Activated T-helper 1 cell treated with anti-CD3 and anti-CD28 coated beads, Interleukin-2, amount 50 U/mL, for 16 hours (primary cell): ENCODE measurements at places on chromosomes 12 and 14.
A peak's percentile ranks its signal among the peaks of the same experiment; 100 is the strongest.

- DNase-seq = no peak
Measured at GRCh38 chr12:104733717-104734175, 224.3 kb downstream of the SLC41A2 start.

GRCh38 chr12:46442738-46443137, 70.2 kb upstream of the SLC38A2 start:
- DNase-seq = no peak

GRCh38 chr14:95518045-95518751, 1.7 kb upstream of the SYNE3 start:
- no peak for DNase-seq

- DNase-seq = no peak
Measured at GRCh38 chr12:44403185-44403584, 472.9 kb downstream of the NELL2 start.

DNA sequence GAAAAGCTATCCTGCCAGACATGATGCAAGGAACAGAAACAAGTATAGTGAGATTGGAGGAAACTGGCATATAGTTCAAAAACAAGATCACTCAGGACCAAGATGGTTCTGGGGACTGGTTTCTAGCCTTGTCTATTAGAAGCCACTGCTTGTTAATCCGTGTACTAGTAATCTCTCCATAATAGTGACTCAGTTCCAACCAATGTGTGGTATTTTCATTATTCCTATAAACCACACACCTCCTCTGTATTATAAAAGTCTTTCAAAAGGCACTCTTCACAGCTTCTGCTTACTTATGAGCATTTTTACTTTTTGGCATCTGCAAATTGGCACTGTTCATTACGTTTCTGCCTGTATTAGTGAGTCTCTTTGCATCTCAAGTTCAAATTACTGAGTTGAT, 140.3 kb downstream of the SLC6A15 start:
- DNase-seq = no peak

DNA sequence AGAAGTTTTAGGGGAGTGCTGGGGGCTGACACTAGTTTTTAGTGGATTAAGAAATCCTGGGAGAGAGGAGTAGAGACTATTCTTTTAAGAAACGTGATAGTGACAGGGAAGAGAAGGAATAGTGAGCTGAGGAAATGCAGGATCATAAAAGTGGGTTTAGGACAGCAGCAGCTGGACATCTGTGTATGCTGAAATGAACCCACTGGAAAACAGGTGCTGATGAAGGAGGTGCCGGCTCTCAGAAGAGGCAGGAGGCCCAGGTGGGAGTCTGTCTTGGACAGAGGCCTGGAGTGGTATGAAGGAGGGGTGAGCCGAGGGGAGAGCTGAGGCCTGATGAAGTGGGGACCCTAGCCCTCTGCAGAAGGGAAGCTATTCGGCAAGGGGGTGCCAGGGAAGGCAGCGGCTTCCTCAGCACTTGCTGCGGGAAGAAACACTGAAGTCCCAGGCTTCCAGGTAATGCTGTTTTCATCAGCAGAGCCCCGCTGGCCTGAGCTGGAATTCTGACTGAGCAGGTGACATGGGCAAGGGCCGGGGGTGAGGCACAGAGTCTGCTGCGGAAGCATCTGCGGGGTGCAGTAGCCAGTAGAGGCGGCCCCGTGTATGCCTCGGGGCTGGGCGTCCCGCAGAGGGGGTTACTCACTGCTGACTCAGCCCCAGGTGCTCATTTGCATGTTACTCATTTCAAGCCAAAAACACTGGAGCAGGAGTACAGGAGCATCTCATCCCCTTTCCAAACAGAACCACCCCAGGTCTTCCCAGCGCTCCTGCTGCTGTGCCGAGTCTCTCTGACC, 89.7 kb downstream of the TMCC3 start:
- DNase-seq = no peak

DNA sequence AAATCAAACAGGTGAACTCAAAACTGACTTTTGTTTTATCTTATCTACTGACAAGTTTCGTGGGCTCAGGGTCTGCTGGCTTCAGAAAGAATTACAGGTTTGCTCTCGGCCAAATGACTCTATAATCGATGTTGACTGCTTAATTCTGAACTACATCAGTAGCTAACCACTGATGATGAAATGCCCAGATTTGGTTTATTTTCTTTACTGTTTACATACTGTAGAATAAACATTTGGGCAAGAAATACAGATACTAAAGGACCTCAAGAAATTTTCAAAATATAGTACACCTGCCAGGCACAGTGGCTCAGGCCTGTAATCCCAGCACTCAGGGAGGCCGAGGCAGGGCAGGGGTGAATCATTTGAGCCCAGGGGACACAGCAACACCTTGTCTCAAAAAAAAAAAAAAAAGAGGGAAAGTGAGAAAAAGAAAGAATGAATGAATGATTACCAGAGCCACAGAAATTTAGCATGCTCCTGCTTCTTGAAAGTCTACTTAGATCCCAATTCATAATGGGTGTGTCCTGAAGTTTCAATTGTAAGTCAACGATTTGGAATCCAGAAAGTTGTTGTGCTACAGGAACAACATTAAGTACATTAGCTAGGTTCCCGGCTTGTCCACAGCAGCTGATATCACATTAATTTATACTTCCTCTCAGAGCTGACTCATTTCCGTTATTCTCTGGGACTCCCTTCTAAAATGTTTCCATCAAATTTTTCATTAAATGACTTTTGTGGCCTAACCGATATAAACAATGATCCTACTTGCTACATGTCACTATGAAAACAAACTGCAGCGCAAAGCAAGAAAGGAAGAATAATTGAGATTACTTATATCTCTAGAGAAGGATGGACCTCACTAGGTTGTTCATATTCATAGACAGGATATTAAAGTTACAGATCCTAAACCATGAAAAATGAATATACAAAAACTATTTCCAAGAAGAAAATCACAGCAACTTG, 134.3 kb downstream of the MED13L start:
- DNase-seq = no peak

DNA sequence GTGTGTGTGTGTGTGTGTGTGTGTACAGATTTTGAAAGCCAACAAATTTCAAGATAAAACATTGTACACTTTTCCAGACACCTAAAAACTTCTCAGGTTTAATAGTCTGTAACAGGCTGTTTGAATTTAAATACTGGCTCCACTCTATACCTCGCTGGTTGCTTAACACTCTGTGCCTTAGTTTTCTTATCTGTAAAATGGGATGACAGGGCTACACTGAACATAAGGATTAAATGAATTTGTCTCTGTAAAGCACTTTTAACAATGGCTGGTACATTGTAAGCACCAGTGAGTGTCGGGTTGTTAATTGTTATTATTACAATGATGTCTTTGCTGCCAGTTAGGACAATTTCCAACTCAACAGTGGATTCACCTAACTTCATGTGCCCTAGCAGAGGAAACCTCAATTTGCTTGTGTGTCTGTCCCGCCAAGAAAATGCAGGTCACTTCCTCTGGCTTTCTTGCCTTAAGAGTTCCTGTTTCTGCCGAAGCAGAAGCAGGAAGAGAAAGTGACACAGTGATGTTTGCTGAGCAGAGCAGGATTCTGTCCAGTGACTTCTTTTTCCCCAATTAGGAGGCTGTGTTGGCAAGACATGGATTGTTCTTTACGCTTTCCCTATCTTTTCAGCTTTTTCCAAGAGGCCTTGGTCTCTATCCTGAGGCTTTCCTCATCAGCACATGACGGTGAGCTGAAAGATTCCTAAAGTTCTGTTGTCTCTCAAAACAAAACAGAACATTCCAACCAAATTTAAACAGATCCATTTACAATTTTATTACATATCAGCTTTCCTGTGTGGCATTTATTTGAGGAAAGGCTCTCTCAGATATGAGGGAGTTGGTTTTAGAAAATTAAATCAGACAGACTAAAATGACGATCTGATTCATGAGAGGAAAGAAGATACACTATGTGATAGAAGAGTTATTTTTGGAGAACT, 154.1 kb upstream of the ATP2B1 start:
- DNase-seq = no peak

GRCh38 chr12:94162108-94162507, 13.7 kb downstream of the PLXNC1 start:
- no peak for DNase-seq

GRCh38 chr12:91609283-91609682, 426.7 kb upstream of the DCN start:
- no peak for DNase-seq

DNA sequence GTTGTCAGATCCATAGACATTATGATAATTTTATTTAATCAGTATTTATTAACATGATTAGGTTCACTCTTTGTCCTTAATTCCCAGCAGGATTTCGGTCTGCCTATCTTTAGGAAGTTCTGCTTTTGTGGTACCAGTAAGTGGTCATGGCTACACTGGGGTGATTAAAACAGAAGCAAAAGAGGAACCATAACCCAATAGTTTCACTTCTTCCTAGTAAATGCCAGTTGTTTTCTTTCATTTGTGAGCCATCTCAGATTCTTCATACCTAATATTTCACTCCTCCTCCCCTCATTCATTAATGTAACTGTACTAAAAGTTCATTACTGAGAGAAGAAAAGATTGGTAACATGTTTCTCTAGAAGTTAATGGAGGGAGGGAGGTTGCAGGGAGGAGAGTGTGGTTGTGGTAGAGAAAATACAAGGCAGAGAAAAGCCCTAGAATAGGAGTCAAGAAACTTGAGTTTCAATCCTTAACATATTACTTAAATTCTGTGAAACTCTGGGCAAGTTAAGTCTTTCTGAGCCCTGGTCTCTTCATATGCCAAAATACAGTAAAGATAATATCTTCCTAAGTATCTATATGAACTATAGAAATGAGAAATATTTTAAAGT, 101.2 kb downstream of the PEBP1 start:
- no peak for DNase-seq

DNA sequence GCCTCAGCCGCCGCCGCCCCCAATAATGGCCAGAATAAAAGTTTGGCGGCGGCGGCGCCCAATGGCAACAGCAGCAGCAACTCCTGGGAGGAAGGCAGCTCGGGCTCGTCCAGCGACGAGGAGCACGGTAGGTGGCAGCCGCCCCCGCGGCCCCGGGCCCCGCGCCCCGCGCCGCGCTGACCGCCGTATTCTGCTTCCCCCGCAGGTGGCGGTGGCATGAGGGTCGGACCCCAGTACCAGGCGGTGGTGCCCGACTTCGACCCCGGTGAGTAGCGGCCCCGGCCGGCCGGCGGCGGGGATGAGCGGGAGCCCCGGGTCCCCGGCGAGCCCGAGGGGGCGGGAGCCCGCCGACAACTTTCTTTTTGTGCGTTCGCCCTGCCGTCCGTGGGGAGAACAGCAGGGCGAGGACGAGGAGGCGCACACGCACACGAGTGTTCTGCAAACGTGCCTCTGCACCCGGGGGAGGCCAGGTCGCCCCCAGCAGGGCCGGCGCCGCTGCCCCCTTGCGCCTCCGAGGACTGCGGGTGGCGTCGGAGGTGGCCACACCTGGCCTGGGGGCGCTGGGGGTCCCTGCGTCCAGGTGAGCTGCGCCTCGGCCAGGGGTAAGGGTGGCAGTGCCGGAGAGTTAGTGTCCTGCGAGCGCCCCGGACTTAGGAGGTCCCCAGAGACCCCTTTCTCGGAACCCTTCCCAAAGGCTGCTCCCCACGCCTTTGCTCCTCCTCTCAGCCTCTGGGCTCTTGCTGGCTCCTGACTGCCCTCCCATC, 794 bp downstream of the RCOR1 start:
- DNase-seq = peak; percentile 23

- no peak for DNase-seq
Measured at GRCh38 chr14:103696466-103697071, 18.7 kb downstream of the XRCC3 start.

DNA sequence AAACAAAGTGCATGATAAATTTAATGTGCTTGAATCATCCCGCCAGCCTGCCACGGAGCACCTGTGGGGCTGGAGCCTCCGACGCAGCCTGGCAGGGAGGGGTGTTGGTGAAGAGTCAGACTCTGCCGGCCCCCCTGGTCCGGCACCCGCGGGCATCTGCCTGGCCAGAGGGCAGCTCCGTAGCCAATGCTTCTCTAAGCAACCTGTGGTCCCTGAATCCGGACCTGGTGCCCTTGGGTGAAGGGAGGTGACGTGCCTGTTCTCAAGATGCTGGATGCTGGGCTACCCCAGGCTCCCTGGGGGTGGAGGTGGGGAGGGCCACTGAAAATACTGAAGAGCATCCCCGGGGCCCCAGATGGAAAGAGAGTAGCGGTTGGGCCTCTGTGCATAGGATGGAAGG, 158.6 kb upstream of the C14orf180 start:
- no peak for DNase-seq

DNA sequence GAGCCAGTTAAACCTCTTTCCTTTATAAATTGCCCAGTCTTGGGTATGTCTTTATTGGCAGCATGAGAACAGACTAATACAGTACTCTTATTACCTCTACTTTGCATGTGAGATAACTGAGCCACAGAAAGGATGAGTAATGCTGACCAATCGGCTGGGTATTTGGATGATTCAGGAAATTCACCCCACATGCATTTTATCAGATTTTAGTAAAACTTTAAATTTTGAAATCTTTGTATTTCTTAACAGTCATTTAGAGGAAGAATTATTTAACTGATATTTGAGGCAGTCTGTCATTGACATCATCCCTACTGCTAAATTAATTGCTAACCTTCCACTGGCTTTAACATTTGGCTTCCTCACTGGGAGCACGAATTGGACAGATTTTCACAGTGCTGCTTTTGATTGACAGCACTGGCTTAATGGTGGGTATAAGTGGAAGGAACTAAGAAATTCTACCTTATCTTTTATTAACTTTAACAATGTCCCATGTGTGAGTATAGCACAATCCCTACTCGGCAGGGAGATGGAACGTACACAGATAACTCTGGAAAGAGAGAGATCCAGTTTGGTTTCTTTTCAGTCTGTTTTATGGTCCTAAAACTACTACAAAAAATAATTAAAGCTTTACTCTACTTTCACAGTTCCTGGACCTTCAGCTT, 261.0 kb downstream of the DACT1 start:
- DNase-seq = no peak

DNA sequence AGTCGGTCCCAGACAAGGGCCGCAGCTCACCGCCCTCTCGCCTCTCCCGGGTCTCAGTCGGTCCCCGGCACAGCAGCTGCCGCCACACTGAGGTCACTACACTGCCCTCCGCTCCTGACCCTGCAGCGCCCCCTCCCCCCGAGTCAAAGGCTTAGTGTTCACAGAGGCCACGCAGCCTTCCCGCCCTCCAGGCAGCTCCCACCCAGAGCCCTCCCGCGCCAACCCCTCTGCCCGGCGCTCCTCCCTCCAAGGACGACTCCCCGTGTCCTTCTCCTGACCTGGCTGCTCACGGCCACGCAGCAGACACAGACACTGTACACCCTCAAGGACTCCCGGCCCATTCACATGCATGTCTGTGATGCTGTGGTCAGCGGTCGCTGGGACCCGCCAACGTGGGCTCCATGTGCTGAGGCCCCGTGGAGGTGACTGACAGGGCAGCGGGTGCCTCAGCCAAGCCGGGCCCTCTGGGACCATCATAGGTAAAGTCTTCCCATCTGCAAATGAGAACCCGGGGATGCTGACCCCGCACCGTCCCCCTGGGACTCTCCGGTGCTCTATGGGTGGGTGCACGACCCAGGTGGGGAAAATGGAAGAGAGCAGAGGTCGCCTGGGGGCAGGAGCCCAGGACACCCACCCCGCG, 16.3 kb upstream of the GALNT9 start:
- no peak for DNase-seq

GRCh38 chr12:131251336-131252101, 297.8 kb downstream of the ADGRD1 start:
- DNase-seq = no peak
